ENCODE measurements at places on chromosomes 2 and 18.

GRCh38 chr2:105795575-105795934 lies 50.8 kb downstream of the NCK2 start:
- DNase-seq, result no peak

- DNase-seq, result no peak
These were observed 85.2 kb downstream of the EN1 start for GRCh38 chr2:118762290-118762689.

DNA sequence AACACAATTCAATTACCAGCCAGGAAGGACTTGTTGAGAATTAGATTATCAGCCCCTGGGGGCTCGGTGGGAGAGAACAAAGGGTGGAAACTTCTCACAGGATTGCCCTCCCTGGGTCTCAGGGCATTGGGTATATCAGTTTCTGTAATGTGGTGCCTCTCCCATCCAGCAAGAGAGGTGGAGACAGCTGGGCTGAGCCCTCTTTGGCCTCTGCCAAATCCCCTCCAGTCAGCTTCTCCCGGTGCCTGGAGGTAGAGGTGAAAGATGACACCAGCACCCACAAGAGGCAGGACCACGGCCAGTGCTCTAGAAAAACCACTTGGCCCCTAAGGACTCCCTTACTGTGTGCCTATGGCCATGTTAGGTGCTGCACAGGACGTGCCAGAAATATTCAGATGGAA lies 179.7 kb downstream of the HAUS1 start:
- no peak for DNase-seq

- DNase-seq, result no peak
These were observed 52.4 kb upstream of the ARL5A start for GRCh38 chr2:151880586-151880985.

- no peak for DNase-seq
These were observed 603.1 kb downstream of the ZEB2 start for GRCh38 chr2:143916781-143917180.

DNA sequence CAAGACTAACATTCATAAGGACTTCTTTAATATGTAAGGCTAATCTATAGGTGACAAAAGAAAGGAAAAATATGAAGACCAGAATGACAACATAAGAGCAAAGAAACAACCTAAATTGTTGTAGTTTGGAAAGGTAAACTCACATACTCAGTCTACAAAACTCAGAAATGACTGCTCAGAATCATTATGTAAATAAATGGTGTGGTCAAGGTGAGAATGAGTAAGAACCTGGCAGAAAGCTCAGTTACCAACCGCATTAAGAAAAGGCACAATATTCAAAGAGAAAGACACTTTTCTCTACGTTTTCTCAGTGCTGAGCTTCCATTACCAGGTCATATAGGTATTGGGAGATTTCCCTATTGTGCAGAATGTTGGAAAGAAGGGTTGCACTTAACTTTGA lies 15.8 kb downstream of the ATF2 start:
- DNase-seq, result no peak

DNA sequence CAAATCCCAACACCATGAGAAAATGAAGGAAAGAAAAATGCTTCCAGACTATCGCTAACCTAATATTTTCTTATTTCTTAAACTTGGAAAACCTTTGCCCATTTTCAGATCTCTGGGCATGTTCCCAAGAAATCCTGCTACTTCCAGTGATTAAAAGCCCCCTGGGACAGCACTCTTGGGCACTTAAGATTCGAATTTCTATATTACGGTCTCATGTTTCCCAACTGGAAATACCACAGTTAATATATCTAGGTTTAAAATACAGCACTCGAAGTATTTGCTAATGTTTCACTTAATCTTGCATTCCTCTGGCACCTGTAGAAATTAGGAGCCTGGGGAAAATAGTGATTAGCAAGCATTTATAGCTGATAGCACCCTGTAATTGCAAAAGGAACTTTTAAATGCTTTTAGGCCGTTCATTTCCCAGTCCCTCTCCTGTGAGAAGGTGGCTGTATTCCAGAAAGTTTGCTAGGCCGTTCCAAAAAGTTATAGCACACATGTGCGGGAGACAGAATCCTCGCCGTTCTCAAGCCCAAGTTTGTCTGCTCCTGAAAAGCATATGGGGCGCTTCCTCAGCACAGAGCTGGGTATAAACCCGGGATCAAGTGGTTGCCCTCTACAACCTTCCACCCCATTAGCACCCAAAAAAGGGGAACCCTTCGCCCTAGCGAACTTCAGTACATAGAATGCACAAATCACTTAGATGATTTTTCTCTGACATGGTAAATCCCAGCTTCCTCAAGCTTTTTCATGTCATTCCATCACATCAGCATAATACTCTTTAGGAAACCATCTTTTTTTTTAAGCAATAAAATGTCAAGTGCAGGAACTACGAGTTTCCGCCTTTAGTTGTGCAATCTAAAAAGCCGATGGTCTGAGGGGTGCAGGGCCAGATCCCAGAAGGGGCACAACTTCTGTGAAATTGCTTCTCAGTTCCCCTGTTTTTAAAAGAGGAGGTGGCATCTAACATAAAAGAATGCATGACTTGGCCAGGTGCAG lies 60.6 kb downstream of the DIPK1C start:
- DNase-seq, result no peak

DNA sequence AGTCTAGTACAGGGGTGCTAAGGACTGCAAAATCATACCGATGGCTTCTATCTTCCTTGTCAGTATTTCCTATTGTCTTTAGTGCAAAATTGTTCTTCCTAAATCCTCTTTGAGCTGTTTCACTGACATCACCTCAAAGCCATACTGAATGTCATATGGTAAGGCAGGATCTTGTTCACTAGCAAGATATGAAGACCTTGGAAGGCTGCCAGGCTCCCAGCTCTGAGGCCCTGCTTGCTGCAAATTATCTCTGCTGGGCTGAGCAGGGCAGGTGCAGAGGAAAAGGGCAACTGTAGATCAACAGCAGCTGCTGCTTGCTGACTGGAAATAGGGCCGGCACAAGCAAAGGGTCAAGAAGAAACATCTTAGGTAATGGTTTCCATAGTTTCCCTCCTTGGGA lies 58.2 kb downstream of the PMAIP1 start:
- no peak for DNase-seq

DNA sequence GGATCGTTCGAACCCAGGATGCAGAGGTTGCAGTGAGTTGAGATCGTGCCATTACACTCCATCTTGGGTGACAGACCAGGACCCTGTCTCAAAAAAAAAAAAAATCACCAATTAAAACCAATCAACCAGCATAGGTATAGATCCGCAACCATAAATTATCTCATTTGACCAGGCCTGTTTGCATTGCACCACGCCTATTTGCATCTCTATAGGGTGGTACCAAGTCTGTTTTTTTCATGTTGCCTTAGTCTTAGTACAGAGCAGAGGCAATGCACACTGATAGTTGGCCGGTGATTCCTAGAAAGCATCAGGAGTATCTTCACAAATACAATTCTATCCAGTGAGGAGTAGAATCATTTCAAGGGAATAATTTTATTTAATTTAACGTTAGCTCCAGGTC lies 9.3 kb upstream of the NPC1 start:
- no peak for DNase-seq

DNA sequence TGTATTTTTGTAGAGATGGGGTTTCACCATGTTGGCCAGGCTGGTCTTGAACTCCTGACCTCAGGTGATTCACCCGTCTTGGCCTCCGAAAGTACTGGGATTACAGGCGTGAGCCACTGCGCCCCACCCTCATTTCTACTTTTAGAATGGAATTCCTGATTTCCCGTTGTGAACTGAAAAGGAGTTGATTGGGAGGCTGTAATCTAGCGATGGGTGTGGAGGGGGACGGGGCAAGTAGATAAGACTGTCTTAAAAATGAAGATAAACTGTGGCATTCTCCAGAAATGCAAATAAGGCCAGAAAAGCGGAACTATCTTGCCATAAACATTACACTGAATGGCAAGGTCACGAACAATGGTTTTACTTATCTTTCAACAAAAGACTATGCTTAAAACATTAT lies 135.4 kb downstream of the TRIB2 start:
- DNase-seq, result no peak

GRCh38 chr2:27249891-27250651 lies 12.8 kb downstream of the SLC30A3 start:
- DNase-seq, result peak; percentile 64

DNA sequence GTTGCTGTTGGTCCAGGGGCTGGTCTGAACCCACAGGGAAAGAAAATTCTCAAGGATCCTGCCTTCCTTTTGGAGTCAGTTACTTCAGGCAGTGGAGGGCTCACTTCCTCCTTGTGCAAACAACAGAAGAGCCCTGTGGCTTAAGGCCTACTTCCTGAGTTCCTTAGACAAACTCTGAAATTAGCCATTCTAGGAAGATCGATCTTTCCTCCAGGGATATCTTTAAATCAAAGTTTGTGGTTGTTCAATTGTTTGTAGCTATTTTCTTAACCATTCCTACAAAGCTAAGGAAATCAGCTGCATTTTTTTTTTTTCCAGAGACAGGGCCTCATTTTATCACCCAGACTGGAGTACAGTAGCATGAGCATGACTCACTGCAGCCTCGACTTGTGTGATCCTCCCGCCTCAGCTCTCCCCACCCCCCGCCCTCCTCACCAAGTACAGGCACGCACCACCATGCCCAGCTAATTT lies 156.0 kb downstream of the TANC1 start:
- no peak for DNase-seq

GRCh38 chr2:216344950-216345300 lies 27.4 kb downstream of the MARCHF4 start:
- DNase-seq, result no peak

DNA sequence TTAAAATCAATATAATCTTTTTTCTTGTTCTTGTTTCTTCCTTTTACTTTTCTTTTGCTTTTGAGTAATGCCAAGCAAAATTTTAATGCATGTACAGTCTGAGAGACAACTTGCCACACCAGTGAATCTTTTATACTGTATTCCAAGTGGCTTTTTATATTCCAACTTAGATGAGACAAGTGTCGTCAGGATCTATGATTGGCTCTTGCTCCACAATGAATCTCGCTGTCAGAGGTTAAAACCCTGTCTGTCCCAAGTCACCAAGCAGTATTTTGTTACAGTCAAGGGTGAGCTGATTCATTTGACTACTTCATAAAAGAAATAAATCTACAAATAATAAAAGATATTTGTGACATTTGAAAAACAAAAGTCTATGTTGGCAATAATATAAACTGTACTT lies at the start of gene MSTN:
TSS of gene MSTN (minus strand) at position 129 of the 400 bp plus-strand sequence. CDS start 133 bp downstream, outside the sequence.
- DNase-seq, result no peak

- no peak for DNase-seq
These were observed 59.5 kb upstream of the CCDC195 start for GRCh38 chr2:224775647-224776046.

GRCh38 chr2:234808907-234809306 lies 142.9 kb upstream of the SH3BP4 start:
- DNase-seq, result no peak

DNA sequence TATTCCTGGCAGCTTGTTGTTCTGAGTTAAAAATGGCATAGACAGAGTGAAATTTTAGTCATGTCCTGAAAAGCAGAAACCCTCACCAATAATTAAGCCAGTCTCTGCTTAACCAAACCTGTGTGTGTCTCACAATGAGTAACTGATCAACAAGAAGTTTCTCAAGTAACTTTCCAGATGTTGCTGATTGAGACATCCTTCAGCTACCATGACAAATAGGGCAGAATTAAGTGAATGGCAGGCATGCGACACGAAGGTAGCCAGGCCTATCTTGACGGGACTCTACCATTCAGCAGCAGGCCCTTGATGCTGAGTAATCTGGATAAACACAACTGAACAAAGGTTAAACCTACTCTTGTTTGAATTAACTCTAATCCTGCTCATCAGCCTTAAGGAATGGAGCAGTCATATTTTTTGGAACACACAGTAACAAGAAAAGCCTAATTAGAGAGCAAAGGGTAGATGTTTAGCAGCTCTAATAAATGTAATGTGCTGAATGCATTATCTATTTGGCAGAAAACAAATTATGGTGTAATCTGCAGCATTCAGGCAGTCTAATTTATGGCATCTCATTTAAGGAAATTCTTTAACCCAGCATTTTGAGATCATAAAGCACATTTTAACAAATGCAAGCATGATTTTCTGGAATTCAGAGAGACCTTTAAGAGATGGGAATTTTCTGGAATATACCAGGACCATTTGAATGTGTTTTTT lies 159.5 kb upstream of the EPHA4 start:
- DNase-seq, result no peak

GRCh38 chr18:15198116-15198389 lies 450.1 kb downstream of the ANKRD30B start:
- DNase-seq, result no peak

DNA sequence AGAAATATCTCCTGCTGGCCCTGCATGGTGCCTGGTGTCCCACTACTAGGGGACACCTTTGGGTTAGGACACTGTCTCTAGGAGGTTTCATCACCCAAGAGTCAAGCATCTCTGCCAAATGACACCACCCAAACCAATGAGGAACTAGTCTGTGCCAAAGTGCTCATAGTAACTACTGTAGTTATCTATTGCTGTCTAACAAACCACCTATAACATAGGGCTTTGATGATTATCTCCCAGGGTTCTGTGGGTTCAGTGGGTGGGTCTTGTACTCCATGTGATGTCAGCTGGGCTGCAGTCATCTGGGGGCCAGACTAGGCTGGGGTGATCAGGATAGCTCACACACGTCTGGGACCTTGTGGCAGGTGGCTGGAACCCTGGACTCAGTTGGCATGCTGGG lies 59.8 kb downstream of the EPAS1 start:
- DNase-seq, result no peak

- DNase-seq, result no peak
These were observed 101.9 kb upstream of the SMIM21 start for GRCh38 chr18:75529394-75529793.

GRCh38 chr18:36771245-36771644 lies 57.6 kb downstream of the TPGS2 start:
- DNase-seq, result no peak

DNA sequence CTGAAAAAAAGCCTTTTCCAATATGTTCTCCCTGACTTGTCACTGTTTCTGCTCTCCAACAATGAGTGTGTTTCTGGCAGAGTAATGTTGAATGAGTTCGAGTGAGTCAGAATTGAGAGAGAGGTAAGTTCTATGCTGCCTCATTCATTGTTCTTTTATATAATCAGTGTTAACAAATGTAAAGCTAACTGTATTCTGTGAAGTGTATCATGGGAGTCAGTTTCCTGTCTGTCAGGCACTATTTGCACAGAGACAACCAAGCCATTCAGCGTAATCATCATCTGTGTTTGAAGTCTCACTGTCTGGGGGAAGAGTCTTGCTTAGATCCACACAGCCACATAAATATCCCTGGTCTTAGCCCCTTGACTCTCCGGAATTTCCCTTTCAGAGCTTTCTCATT lies 22.0 kb upstream of the UPP2 start:
- no peak for DNase-seq

DNA sequence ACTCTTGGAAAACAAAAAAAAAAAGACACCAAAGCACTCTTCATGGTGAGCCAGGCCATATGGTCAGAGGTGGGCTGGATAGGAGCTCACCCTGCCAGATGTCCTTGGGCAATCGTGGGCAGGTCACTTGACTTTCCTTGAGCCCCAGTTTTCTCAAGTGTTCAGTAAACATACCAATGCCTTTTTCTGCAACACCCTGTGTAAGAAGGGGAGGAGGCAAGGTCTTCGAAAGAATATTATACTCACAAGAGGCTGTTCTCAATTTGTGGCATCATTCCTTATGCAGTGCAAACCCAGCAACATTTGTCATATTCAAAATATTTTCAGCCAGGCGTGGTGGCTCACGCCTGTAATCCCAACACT lies 22.9 kb upstream of the TMEM87B start:
- DNase-seq, result no peak

- no peak for DNase-seq
These were observed 291.4 kb upstream of the NRP2 start for GRCh38 chr2:205390866-205391265.
